Activated naive CD8-positive, alpha-beta T cell treated with anti-CD3 and anti-CD28 coated beads, Interleukin-2, amount 10 ng/mL, durations not matched to agents 7 days and 5 days (primary cell): ENCODE measurements at places on chromosomes 7 and 10. TPM values are rescaled to one million over a fixed set of nuclear protein-coding genes. Genes with fewer than 3 reads are reported as not detected.

GRCh38 chr10:9091530-9092093 lies 1037.1 kb downstream of the GATA3 start:
- no peak for DNase-seq
- H3K4me3 ChIP-seq, result peak overlapping the region; percentile 38
- H3K36me3 ChIP-seq, result peaks cover 3% of the 10 kb centered on the region
- H3K27me3 ChIP-seq, result no peaks in the 10 kb centered on the region
- H3K27ac ChIP-seq, result peak overlapping the region; percentile 4

- H3K27ac ChIP-seq, result no peak overlapping the region
- no peak for DNase-seq
- peaks cover 2% of the 10 kb centered on the region for H3K4me1 ChIP-seq
- no peaks in the 10 kb centered on the region for H3K36me3 ChIP-seq
- H3K4me3 ChIP-seq, result no peak overlapping the region
These were observed 57.6 kb upstream of the MDFIC start for GRCh38 chr7:114864278-114864677.

GRCh38 chr10:127851661-127852194 lies 41.0 kb downstream of the CLRN3 start:
- H3K27me3 ChIP-seq, result peaks cover 8% of the 10 kb centered on the region
- H3K4me1 ChIP-seq, result peaks cover 2% of the 10 kb centered on the region
- no peak overlapping the region for H3K27ac ChIP-seq
- DNase-seq, result no peak
- H3K36me3 ChIP-seq, result no peaks in the 10 kb centered on the region

GRCh38 chr7:64558323-64558705 lies 4.6 kb downstream of the ZNF680 start:
- H3K27ac ChIP-seq, result no peak overlapping the region
- H3K36me3 ChIP-seq, result peaks cover 68% of the 10 kb centered on the region
- DNase-seq, result no peak
- no peak overlapping the region for H3K4me3 ChIP-seq
- H3K27me3 ChIP-seq, result no peaks in the 10 kb centered on the region

The CFAP46 gene
- not detected for total RNA-seq

DNA sequence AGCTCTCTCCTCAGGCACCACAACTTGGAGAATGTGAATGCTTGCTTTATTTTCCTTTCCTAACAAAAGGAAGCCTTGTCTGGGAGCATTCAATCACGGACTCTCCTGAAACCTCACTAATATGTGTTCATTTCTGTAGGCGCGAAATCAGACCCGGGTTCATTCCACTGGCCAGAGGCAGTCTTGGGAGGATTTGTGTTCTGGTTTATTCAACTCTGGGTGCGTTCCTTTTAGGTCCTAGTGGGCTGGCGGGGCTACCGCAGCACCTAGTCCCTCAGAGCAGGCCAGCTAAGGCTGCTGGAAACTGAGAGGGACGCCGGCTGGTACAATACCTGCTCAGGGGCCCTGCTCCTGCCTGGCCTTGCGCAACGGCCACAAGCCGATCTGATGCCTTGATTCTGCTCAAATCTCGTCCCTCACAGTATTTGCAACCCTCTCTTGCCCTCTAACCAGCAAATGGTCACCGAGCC lies 7.5 kb downstream of the HOXA4 start:
- no peaks in the 10 kb centered on the region for H3K36me3 ChIP-seq
- H3K4me1 ChIP-seq, result no peaks in the 10 kb centered on the region
- no peak for DNase-seq
- H3K27me3 ChIP-seq, result peaks cover 25% of the 10 kb centered on the region
- no peak overlapping the region for H3K4me3 ChIP-seq
- H3K27ac ChIP-seq, result no peak overlapping the region

The NYAP1 gene
- total RNA-seq, result 0.54 TPM

GRCh38 chr10:348456-348855 lies 213.2 kb downstream of the ZMYND11 start:
- peaks cover 20% of the 10 kb centered on the region for H3K4me1 ChIP-seq
- H3K4me3 ChIP-seq, result no peak overlapping the region
- no peak for DNase-seq
- H3K27ac ChIP-seq, result no peak overlapping the region
- H3K27me3 ChIP-seq, result no peaks in the 10 kb centered on the region

DNA sequence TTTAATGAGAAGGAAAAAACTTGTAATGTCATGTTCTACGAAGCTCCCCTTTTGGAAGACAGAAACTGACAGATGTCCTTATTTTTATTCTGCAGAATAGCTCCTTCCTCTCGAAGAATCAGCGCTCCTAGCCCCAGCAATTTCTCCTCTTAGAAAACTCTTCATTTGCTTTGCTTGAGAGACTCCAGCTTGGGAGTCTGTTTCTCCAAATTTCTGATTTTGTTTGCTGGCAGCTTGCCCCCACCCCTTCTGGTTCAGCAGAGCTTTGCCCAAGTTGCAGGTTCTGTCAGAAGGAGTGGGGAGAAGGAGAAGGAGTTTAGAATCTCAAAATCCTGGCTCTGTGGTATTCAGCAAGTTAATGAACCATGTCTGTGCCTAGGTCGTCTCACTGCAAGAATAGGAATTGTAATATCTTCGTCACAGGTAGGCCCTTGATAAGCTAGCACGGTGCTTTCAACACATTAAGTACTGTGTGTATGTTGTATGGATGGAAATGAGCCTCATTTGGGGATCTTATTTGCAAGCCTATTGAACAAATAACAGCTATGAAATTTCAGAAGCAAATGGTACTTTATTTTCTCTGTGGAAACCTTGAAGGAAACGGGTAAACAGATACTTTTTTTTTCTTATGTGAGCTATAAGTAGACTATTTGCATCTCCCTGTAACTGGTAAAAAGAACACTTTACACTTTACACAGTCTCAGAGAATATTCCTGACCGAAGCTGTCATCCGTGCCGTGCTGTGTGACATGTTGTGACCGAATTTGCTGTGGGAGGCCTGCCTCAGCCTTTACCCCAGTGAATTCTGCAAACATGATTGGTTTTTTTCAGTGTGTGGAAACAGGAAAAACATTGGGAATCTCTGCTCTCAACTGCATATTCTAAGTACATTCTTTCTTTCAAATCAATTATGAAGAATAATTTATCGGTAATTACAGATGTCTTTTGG lies 290.9 kb downstream of the CAMK1D start:
- no peak for DNase-seq
- H3K36me3 ChIP-seq, result no peaks in the 10 kb centered on the region
- H3K4me1 ChIP-seq, result peaks cover 19% of the 10 kb centered on the region
- H3K27me3 ChIP-seq, result no peaks in the 10 kb centered on the region
- H3K4me3 ChIP-seq, result no peak overlapping the region

The FRA10AC1 gene
- 15.5 TPM for total RNA-seq

- no peaks in the 10 kb centered on the region for H3K4me1 ChIP-seq
- H3K27me3 ChIP-seq, result peaks cover 2% of the 10 kb centered on the region
- no peaks in the 10 kb centered on the region for H3K36me3 ChIP-seq
- no peak for DNase-seq
These were observed 135.3 kb downstream of the OAT start for GRCh38 chr10:124283215-124283948.

DNA sequence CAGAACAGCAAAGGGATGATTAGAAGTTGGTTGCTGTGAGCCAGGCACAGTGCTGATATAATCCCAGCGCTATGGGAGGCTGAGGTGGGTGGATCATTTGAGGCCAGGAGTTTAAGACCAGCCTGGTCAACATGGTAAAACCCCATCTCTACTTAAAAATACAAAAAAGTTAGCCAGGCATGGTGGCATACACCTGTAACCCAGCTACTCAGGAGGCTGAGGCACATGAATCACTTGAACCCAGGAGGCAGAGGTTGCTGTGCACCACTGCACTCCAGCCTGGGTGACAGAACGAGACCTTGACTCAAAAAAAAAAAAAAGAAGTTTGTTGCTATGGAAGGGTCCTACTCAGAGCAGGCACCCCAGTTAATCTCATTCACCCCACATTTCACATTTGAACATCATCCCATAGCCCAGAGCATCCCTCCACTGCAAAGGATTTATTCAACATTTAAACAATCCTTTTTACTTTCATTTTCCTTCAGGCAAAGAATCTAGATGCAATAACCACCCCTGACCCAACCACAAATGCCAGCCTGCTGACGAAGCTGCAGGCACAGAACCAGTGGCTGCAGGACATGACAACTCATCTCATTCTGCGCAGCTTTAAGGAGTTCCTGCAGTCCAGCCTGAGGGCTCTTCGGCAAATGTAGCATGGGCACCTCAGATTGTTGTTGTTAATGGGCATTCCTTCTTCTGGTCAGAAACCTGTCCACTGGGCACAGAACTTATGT lies 4.1 kb downstream of the IL6 start:
- H3K4me1 ChIP-seq, result peaks cover 34% of the 10 kb centered on the region
- no peaks in the 10 kb centered on the region for H3K36me3 ChIP-seq
- H3K27ac ChIP-seq, result peak overlapping the region; percentile 18
- H3K4me3 ChIP-seq, result peak overlapping the region; percentile 32
- peaks cover 22% of the 10 kb centered on the region for H3K27me3 ChIP-seq

DNA sequence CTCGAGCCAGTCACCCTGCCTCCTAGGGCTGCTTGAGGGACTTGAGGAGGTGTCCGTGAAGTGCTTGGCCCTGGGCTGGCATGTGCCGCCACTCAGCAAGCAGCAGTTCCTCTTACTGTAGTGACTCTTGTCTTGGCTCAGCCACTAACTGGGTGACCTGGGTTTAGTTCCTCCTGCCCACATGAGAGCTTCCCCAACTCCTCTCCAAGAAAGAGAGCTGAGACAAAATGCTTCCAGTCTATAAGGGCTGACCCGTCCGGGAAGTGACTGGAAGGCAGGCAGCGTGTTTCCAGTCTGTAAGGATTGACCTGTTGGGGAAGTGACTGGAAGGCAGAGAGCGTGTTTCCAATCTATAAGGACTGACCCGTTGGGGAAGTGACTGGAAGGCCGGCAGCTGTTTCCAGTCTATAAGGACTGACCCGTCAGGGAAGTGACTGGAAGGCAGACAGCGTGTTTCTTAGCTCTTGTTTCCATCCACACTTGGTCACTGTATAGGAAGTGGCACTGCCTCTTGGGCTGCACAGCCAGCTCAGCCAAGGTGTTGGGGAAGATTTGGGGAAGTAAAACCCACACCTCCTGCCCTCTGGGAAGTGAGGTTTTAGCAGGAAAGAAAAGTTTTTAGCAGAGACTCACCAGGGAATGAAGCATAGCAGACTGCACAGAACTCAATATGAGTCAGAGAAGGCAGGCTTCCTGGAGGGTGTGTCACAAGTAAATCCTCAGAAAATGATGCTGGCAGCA lies 53.3 kb upstream of the PPIF start:
- no peaks in the 10 kb centered on the region for H3K27me3 ChIP-seq
- no peak overlapping the region for H3K4me3 ChIP-seq
- H3K4me1 ChIP-seq, result peaks cover 21% of the 10 kb centered on the region
- peak overlapping the region; percentile 15 for H3K27ac ChIP-seq
- H3K36me3 ChIP-seq, result peaks cover 18% of the 10 kb centered on the region
- DNase-seq, result no peak

DNA sequence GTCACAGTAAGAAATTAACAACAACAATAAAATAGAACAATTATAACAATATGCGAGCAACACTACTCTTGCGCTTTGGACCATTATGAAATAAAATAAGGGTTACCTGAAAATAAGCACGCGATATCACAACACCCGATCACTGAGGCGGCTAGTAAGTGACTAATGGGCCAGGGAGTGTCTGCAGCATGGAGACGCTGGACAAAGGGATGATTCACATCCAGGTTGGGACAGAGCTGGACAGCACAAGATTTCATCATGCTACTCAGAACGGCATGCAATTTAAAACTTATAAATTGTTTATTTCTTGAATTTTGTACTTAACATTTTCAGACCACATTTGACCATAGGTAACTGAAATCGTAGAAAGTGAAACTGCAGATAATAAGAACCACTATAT lies 15.6 kb downstream of the HIBADH start:
- H3K27ac ChIP-seq, result no peak overlapping the region
- H3K4me3 ChIP-seq, result no peak overlapping the region
- peaks cover 7% of the 10 kb centered on the region for H3K36me3 ChIP-seq
- H3K27me3 ChIP-seq, result no peaks in the 10 kb centered on the region
- no peak for DNase-seq

- H3K27ac ChIP-seq, result no peak overlapping the region
- no peak overlapping the region for H3K4me3 ChIP-seq
- peaks cover 7% of the 10 kb centered on the region for H3K27me3 ChIP-seq
- peaks cover 5% of the 10 kb centered on the region for H3K4me1 ChIP-seq
These were observed 132.7 kb downstream of the JCAD start for GRCh38 chr10:29926693-29927048.

DNA sequence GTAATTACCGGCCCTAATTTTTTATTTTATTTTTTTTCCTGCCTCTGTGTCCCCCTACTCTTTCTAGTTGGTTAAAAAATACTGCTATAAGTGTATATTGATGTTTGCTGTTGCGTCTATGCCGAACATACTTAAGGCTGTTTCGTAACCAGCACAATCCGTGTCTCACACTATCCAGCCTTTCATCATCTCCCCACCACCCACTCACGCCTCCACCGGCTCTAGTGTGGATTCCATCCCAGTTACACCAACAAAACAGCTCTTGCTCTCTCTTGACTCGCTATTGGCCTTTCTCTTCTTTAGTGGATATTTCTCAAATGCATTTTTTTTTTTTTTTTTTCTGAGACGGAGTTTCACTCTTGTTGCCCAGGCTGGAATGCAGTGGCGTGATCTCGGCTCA lies 70.1 kb upstream of the CAMK1D start:
- no peak for DNase-seq
- no peak overlapping the region for H3K4me3 ChIP-seq
- no peaks in the 10 kb centered on the region for H3K4me1 ChIP-seq
- H3K36me3 ChIP-seq, result no peaks in the 10 kb centered on the region
- H3K27me3 ChIP-seq, result peaks cover 2% of the 10 kb centered on the region

- H3K4me1 ChIP-seq, result no peaks in the 10 kb centered on the region
- no peak for DNase-seq
- H3K36me3 ChIP-seq, result peaks cover 2% of the 10 kb centered on the region
- no peaks in the 10 kb centered on the region for H3K27me3 ChIP-seq
These were observed 29.1 kb downstream of the MCU start for GRCh38 chr10:72720814-72721660.

- H3K4me1 ChIP-seq, result no peaks in the 10 kb centered on the region
- no peak overlapping the region for H3K27ac ChIP-seq
- H3K36me3 ChIP-seq, result no peaks in the 10 kb centered on the region
These were observed 415.5 kb upstream of the SORCS1 start for GRCh38 chr10:107579970-107580369.

The TAS2R5 gene
- total RNA-seq, result 2.6 TPM

- DNase-seq, result no peak
- no peak overlapping the region for H3K4me3 ChIP-seq
These were observed 33.2 kb upstream of the RAB18 start for GRCh38 chr10:27470885-27471284.

The SP8 gene
- not detected for total RNA-seq

GRCh38 chr7:2864999-2865670 lies 21.0 kb upstream of the GNA12 start:
- peaks cover 25% of the 10 kb centered on the region for H3K4me1 ChIP-seq
- H3K36me3 ChIP-seq, result no peaks in the 10 kb centered on the region
- H3K27me3 ChIP-seq, result peaks cover 5% of the 10 kb centered on the region
- DNase-seq, result peak; percentile 75
- H3K4me3 ChIP-seq, result peak overlapping the region; percentile 39
- peak overlapping the region; percentile 48 for H3K27ac ChIP-seq

The TRUB1 gene
- 12.3 TPM for total RNA-seq
